ENCODE measurements at places on chromosomes 12 and 14.
A peak's percentile ranks its signal among the peaks of the same experiment; 100 is the strongest.

DNA sequence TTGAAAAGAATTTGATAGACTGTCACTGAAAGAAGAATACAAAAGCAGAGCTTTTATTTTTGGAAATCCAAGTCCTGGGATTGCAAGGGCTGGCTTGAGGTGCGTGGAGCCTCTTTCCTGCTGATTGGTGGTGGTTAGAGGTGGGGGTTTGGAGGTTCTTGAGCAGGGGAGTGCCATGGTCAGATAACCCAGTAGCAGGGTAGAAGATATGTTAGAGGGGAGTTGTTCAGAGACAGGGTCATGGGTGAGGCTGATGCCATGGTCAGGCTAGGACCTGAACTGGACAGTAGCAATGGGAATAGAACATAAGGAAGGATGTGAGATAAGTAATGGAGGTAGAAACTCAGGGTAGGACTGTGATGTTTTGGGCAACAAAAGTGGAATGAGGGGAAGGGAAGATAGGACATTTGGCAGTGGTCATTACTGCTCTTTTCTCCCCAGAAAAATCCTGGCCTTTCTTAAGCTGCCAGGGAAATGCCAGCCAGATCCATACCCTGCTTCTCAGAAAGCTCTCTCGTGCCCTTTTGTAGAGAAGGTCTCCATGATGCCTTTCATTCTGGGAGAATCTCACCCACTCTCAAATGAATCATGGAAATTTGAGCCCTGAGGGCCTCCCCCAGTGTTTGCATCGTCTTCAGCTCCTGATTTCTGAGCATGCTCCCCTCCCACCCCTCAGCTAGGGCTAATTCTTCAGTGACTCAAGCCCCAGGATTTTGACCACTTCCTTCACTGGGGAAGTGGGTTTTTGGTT is 9.5 kb downstream of the EMP1 start:
- no peak for DNase-seq

GRCh38 chr12:46439793-46440511 is 67.4 kb upstream of the SLC38A2 start:
- DNase-seq: no peak

- no peak for DNase-seq
Measured at GRCh38 chr12:2858944-2859421, 2.1 kb upstream of the TEX52 start.

DNA sequence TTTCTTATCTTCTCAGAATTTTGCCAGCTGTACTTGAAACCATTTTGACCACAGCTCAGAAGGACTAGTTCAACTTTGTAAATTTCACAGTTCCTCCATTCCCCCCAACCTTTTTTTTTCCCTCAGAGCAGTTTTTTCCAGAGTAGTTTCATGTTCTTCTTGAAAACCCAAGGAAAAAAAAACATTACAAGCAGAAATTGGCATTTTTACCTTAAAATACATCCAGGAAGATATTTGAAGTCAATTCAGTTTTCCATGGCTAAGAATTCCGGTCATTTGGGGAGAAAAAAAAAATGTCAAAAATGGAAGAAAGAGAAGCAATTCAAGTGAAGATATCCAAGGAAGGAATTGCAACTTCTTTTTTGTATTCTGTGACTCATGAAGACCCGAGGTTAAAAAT is 39.5 kb downstream of the SYNE2 start:
- no peak for DNase-seq

GRCh38 chr14:99596071-99596627 is 7.9 kb downstream of the CCDC85C start:
- DNase-seq: no peak

- no peak for DNase-seq
Measured at GRCh38 chr12:92337128-92337527, 191.5 kb upstream of the BTG1 start.

GRCh38 chr12:42846782-42847181 is 257.2 kb upstream of the PRICKLE1 start:
- DNase-seq: no peak

DNA sequence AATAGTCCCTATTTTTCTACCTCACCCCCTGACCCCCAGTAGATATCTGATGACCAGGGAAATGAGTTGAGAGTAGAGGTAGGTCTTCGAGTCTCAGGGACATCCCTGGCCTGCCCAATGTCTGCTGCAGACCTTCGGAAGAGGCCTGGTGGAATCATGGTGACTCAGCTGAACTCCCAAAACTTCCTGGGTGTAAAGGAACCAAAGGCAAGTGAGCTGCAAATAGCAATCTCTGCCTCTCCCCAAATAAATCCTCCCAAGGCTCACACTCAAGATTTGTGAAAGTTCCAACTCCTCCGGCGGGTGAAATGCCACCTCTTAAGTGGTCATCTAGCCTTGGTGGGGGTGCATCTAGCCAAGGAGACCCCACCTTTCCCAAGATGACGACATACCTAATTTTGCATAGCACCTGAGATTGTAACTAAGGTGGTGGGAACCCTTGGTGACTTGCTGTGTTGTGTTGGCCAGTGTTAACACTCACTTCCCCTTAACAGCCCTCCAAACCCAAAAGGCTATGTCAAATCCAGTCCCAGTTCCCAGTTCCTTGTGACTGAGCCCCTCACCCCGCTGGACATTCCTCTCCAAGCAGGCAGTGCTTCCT is 6.3 kb downstream of the ZFP36L1 start:
- no peak for DNase-seq

GRCh38 chr12:2891240-2892053 is 756 bp downstream of the TULP3 start:
- DNase-seq: peak; percentile 43

DNA sequence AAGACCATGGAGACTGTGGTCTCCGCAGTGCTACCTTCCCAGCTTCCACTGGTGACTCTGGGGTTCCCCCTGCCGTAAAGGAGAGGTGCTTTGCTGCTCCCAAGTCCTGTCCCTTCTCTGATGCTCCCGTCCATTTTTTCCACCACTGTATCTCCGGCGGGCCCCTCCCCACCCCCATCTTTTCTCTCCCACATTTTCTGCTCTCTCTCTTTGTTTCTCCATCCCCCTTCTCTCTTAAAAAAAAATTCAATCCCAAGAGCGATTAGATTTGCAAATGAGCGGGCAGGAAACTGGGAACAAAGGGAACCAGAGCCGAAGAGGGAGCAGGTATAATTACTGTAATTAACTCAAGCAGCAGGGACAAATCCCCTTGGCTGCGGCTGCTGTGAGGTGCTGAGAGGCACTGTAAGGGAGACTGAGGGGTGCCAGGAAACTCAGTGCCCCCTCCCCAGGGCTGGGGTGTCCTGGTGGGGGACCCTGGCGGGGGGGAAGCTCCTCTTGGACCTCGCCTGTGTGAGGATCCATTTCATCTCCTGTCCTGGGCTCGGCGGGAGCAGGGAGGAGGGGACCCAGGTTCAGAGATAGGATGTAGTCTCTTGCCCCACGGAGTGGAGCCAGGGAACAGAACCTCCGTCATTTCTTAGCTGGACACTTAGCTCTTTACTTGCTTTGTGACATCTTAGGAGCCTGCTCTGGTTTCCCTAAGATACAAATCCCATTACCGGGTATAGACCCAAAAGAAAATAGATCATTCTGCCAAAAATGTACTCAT is 140.4 kb upstream of the NRXN3 start:
- DNase-seq: no peak

- DNase-seq: no peak
Measured at GRCh38 chr12:45217846-45218245, 2.0 kb downstream of the ANO6 start.

DNA sequence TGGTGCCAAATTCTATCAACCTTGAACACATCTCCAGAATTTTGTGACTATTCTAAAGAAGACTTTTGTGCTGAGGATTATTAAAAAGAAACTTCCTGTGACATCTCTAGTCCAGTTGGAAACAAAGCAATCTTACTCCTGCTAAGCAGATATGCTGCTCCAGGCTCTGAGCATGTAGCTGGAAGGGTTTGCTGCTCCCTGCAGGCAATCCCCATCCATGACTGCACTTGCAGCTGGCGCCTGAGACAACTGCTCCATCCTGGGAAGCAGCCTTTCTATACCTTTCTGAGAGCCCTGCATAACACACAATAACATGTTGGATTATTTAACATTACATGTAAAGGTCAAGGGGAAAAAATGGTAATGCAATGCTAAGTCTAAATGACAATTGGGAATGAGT is 105.1 kb downstream of the NDUFA12 start:
- no peak for DNase-seq

- peak; percentile 33 for DNase-seq
Measured at GRCh38 chr12:3885277-3886094, 12.3 kb upstream of the PARP11 start.

GRCh38 chr14:100488057-100488456 is 99.2 kb downstream of the BEGAIN start:
- DNase-seq: no peak

DNA sequence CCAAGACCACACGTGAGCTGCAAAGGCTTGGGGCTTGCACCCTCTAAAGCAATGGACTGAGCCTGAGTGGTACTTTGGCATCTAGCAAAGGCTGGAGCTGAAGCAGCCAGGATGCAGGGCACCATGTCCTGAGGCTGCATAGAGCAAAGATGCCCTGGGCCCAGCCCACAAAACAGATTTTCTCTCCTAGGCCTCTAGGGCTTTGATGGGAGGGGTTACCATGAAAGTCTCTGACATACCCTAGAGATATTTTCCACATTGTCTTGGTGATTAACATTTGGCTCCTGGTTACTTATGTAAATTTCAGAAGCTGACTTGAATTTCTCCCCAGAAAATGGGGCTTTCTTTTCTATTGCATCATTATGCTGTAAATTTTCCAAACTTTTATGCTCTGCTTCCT is 438.3 kb downstream of the SLC16A7 start:
- DNase-seq: no peak

DNA sequence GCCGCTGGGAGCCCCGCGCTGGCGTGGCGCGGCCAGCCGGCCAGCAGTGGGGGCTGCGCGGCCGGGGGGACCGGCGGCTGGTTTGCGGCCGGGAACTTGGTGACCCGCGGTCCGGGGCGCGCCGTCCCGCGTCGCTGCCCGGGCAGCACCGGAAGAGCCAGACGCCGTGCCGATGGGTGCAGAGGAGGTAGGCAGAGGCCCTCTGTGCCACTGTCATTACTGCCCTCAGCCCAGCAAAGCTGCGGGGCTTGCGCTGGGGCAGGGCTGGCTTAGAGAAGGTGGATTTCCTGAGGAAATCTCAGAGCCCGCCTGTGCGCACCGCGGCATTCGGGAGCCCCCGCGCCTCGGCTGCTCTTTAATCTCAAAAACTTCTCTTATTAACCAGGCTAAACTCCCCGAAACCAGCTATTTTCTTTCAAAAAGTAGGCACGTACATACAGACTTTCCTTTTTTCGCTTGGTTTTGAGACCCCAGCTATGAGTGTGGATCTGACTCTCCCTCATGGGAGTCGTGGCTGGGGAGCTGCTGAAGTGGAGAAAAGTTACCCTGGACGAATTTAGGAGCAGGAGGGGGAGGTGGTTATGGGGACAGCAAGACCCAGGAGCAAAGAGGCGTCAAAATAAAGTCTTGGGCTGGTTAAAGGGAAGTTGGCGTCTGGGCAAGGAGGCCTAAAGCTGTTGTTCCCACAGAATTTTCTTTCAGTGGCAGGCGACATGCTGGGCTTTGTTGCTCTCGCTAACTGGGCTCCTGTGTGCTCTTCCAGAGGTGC is 802 bp downstream of the SUSD6 start:
- DNase-seq: peak; percentile 41

DNA sequence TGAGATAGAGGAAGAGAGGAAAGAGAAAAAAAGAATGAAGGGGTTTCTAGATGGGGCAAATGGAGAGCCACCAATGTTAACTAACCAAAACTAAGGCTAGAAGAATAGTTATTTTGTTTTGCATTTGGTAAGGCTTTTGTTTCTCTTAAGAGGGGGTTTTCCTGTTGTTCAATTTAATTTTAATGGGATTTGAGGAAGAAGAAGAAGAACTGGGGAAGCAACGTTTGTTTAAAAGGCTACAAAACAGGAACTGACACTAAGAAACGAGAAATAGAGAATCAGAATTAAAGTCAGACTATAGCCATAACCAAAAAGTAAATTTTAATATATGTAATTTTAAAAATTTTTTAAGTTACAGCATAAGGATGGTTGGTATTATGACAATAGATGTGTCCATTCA is 13.7 kb downstream of the TXNDC16 start:
- no peak for DNase-seq

DNA sequence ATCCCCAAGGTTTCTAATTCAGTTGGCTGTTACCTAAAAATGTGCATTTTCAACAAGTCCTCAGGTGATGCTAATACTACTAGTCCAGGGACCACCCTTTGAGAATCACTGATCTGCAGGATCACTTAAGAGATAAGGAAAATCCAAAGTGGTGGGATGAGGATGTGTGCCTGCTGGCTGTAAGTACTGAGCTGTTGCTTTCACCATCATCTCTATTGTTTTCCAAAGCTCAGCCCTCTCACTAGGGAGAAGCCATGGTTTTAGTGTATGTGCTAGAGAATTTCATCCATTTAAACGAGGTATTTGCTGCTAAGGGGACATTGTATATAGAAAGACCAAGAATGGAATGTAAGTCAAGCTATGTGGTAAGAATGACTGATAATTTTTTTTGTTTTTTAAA is 202.3 kb downstream of the KIF21A start:
- no peak for DNase-seq

DNA sequence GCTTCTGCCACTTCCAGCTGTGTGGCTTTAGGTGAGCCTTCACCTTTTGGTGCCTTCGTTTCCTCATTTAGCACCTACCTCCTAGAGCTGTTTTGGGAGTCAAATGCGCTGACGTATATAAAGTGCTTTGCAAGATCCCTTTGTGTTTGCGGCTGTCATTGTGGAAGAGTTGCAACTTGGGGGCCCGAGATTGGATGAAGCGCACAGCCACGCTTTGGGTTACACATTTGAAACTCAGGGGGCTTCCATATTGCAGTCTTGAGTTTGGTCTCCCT is 636 bp upstream of the ARL6IP4 start:
- no peak for DNase-seq

- DNase-seq: no peak
Measured at GRCh38 chr12:125531574-125531973, 466.3 kb downstream of the AACS start.

- DNase-seq: no peak
Measured at GRCh38 chr14:76518366-76518765, 142.4 kb downstream of the ESRRB start.

- no peak for DNase-seq
Measured at GRCh38 chr12:52222692-52223091, 10.4 kb upstream of the KRT7 start.

DNA sequence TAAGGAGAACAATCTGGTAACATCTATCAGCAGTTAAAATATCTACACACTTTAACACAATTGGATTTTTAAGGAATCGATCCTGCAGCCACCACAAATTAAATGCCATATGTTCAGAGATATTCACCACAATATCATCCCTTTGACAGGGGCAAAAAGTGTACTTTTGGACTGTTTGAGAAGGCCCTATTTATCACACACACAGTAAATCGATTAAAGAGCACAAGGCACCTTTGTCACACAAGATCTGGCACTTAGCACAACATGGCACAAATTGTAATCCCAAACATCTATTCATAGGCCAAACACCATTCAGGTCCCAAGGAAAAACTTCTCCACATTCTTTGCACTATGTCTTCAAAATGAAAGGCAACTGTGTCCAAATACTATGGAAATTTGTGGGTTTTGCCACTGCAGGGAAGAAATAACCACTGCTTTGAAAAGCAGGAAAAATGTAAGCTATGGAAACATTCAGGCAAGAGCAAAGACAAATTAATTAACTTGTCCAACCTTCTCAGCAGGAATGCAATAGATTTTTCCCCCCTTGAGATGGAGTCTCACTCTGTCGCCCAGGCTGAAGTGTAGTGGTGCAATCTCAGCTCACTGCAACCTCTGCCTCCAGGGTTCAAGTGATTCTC is 282.5 kb upstream of the TMPO start:
- DNase-seq: no peak

All from activated CD8-positive, alpha-beta memory T cell treated with anti-CD3 and anti-CD28 coated beads, Interleukin-2, amount 50 U/mL, for 4 hours (primary cell).